ENCODE measurements at places on chromosomes 3 and 15.

DNA sequence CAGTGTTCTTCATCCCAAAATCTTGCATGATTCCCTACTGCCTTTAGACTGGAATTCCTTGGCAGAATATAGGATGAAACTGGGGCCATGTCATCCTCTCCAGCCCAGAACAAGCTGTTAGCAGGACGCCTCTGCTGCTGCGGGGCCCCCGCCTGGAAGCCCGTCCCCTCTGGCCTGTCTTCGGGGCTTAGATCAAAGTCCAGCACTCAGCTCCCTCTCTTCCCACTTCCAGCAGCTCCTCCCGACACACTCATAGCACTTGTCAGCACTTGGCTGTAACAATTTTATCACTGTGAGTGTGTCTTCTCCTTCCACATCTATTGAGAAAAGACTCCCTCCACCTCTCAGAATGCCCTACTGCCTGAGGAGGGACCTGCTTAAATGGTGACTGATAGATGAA is 112.0 kb upstream of the HACD2 start:
- DNase-seq: no peak

- no peak for DNase-seq
Measured at GRCh38 chr3:186216900-186217819, 108.3 kb upstream of the ETV5 start.

DNA sequence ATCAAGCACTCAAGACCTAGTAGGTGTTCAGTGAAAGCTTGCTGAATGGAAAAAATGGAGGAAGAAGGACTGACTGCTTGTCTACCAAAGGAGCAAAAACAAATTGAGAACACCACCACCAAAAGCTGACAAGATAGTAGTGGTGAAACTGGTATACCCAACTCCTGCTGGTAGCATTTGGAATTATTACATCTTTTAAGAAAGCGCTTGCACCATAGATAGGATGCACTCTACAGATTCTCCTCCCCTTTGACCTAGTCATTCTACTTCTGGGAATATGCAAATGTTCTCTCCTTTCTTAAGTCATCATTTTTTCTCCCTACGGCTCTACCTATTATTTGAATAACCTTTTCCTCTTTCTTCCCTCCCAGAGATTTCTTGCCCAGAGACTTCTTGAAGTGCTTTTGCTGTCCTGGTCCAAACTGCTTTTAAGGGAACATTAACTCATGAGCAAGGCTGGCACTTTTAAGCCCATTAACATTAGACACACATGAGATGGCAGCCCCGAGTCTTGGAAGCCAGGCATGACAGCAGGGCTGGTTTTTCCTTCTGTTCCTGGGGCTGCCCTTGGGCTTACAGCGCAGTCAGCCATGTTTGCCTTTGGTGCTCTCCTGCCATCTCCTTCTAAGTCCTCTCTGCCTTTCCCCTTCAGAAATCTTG is 75.0 kb upstream of the TLE3 start:
- DNase-seq: no peak

DNA sequence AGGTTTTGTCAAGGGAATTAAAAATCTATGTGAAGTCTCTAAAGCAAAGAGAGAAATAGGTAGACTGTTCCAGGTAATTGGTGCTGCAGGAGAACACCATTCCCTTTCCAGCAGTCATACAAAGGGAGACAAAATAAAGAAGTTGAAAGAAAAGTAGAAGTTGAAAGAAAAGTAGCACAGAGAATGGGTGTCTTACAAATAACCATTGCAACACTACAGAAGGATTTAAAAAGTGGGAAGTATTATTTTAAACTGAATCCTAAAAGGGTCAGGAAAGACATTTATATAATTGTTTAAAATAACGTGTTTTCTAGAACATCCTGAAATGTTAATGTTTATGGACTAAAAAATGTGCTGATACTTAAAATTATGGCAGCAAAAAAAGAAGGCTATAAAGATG is 223.8 kb downstream of the RSRC1 start:
- DNase-seq: no peak

DNA sequence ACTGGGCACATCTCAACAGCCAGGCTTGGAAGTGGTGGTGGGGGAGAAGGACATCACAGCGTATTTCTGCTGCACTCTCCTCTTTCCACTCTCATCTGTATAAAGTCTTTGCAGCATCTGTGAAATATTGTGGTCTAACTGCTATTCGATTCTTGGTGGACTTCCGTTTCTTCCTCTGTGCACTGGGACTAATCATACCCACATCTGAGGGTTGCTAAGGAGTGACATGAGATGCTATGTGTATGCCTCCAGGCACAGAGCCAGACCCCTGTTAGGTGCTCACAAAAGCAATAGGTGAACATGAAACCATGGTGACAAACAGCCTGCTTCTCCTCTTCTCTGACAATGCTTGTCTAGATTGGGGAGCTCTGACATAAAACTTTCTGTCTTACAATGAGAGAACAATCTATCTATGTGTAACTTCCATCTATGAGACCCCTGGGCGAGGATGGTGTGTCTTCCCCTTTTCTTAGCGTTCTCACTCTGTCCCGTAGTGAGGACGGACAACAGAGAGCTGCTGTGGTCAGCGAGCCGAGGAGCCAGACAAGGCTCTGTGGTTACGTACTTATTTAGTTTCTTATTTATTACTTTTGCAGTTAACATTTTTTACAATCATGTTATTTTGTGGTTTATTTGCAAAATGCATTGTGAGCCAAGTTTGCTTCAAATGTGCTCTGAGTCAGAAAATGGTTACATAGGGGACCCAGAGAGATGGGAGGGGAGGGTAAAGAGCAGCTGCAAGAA is 196.7 kb upstream of the TPRG1 start:
- DNase-seq: no peak

DNA sequence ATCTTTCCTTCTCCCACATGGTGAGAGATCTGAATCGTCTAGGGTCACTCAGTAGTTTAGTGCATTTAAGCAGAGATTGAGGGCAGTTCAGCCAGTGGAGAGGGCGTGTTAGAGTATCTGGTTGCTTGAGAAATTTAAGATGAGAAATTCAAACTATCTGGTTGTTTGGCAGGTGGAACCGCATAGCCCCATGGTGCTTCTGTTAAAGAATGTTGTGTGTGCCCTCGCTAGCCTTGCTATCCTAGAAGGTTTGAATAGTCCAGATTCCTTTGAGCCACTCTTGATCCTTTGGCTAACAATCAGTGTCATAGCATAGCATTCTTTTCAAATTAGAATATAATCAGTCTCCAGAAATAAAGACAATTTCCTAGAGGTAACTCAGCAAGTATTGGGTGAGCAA is 32.1 kb downstream of the ABHD17C start:
- no peak for DNase-seq

- no peak for DNase-seq
Measured at GRCh38 chr3:48614044-48614443, 4.6 kb upstream of the UQCRC1 start.

DNA sequence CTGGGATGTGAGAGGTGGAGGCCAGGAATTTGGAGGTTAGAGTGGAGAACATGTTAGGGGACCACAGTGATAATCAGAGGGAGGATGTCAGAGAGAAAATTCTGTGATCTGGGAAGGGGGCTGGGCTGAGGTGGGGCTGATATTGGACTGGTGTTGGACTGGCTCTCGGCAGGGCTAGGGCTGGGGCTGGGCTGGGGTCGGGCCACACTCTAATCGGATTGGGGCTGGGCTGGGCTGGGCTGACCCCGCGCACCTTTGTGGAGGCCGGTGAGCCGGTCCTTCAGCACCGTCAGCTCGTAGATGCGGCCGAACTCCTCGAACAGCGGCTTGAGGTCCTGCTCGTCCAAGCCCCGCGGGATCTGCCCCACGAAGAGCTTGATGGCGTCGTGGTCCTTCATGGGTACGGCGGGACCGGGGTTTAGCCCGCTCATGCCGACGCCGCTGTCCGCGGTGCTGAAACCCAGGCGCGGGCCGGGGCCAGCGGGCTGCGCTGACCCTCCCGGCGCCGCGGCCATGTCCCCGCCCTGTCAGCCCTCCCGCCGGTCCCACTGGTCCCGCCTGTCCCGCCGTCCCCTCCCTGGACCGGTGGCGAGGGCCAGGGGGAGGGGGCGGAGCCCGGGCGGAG is 485 bp downstream of the CELF6 start:
- DNase-seq: no peak

DNA sequence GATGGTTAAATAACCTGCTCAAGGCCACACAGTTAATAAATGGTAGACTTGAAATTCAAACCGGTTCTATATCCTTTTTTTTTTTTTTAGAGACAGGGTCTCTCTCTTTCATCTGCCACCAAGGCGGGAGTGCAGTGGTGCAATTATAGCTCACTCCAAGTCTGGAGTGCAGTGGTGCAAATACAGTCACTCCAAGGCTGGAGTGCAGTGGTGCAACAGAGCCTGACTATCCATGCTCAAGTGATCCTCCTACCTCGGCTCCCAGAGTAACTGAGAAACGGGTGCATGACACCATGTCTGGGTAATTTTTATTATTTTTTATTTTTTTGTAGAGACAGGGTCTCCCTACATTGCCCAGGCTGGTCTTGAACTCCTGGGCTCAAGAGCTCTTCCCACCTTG is 23.4 kb downstream of the DPP8 start:
- no peak for DNase-seq

- DNase-seq: no peak
Measured at GRCh38 chr15:58524247-58524646, 92.5 kb downstream of the LIPC start.

GRCh38 chr15:33380406-33380805 is 69.6 kb downstream of the RYR3 start:
- DNase-seq: no peak

DNA sequence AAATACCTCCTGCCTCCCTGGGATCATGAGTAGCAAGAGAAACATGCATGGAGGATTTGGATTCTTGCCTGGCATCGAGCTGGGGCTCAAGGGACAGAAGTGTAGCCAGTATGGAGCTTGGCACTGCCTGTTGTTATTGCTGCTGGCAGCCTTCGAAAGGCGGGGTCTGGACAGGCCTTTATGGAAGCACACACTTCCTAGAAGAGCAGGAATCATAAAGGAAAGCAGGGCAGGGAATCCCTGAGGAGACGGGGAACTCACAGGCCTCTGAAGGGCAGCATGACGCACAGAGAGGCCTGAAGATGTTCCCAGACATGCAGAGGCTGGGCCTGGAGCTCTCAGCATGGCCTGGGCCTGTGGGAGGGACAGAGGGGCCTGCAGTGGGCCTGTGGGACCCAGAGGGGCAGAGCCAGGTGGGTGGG is 18.6 kb upstream of the SLC41A3 start:
- DNase-seq: no peak

DNA sequence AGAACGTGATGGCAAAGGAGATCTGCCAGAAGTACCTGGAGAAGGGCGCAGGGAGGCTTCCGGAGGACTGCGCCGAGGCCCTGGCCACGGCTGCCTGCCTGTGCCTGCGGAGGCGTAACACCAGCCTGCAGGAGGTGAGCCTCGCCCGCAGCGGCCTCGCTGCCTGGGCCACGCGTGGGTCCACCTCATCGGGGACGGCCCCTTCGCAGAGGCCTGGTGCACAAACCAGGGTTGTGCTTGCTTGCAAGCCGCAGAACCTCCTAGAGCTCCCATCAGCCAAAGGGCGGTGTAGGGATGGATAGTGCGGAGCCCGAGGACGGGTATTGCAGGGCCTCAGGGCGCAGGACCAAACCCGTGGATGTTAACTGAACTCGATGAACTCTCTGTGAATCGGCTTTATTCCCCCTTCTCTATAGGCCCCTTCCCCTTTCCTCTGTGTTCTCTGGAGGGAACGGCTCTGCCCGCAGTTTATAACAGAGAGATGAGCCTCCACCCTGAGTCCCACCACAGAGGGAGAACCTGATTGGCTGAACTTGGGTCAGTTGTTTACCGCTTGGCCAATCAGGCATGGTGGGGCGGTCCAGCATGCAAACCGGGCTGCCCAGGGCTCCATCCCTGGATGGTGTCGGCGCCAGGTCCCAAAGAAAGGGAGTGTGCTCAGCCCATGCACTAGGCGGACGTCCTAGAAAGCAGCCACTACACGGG is 13.6 kb upstream of the TATDN2 start:
- no peak for DNase-seq

DNA sequence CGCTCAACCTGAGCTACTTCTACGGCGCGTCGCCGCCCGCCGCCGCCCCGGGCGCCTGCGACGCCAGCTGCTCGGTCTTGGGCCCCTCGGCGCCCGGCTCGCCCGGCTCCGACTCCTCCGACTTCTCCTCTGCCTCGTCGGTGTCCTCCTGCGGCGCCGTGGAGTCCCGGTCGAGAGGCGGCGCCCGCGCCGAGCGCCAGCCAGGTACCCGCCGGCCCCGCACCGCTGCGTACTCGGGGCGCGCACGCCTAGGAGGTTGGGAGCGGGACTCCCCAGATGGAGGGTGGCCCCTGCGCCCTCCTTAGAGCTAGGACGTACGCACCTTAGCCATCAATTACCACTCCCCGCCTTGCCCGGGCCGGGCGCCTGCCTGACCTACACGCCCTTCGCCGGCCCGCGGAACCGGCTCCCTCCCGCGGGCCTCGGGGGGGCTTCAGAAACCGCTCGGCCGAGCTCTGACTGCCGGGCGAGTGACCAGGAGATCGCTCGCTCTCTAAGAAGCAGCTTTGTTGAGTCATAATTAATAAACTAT is 466 bp downstream of the NFKBIZ start:
- DNase-seq: no peak

DNA sequence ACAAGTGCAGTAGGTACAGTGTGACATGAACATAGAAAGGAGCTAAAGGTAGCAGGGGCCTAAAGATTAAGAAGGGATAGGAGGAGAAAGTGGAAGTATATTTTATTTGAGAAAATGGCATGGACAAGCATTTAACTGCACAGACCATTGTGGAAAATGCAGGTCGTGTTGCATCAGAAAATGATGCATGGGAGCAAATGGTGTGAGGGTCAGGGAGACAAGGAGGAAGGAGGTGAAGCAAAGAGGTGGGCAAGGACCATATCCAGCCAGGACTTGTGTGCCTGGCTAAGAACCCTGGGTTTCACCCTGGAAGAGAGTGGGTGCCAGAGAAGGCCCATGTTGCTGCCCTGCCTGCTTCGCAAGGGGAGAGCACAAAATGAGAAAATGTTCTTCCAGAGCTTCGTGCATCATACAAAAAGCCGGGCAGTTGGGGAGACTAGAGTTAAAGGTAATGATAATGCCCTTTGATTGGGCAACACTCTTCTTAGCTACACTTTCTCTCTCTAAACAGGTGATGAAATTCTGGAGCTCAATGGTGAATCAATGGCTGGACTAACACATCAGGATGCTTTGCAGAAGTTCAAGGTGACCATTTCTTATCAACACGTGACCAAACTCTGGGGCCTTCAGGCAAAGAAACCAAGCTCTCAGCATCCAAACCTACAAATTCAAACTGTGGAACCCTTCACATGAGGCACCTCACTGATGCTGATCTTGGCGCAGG is 45.5 kb downstream of the STARD5 start:
- no peak for DNase-seq

GRCh38 chr3:150225986-150226385 is 182.1 kb upstream of the TSC22D2 start:
- DNase-seq: no peak

DNA sequence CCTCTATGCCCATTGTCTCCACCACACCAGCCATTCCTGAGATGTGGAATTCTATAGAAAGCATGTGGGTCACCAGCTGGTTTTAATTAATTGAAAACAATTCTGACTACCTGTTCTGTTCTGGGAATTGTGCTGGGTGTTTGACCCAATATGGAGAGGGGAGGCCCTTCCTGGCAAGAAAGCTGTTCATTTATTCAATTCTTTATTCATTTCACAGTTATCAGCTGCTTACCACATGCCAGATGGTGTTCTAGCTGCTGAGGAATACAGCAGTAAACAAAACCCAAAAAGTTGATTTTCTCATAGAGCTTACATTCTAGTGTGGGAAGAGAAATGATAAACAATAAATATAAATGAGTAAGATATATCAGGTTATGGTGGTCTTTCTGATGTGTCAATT is 296.1 kb upstream of the RASGRP1 start:
- no peak for DNase-seq

- DNase-seq: no peak
Measured at GRCh38 chr3:124748560-124749198, 18.4 kb downstream of the UMPS start.

Data from hippocampal formation (tissue), 2 donors.